ENCODE measurements at places on chromosomes 4 and X.

DNA sequence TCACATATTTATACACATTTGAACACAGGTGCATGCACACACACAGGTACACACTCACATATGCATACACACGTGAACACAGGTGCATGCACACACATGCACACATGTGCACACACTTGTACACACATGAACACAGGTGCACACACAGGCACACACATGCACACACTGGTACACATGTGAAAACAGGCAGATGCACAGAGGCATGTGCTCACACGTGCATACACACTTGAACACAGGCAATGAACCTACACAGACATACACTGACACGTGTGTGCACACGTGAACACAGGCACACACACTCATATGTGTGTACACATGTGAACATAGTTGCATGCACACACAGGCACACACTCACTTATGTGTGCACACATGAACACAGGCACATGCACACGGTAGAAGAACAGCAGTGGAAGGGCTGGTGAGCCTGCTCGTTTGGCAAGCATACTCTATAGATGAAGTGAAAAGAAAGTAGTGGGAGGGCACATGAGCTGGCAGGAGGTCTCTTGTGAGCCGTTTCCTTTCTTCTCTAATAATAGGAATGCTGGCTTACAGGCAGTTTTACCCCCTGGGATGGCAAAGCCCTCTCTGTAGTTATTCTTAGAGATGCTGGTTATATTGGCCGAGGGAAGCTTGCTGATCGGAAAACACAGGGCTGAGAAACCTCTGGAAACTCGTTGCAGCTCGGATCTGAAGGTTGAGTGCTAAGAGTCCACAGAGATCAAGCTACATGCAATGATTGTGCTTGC is 279.6 kb upstream of the CLNK start:
- no peak for DNase-seq

- no peak for DNase-seq
These were observed 759.0 kb upstream of the EPHA5 start for GRCh38 chr4:66429276-66429675.

- DNase-seq, result peak; percentile 71
These were observed 139.9 kb upstream of the USP9X start for GRCh38 chrX:40945361-40945713.

GRCh38 chr4:111685205-111685604 is 460.0 kb upstream of the FAM241A start:
- no peak for DNase-seq

DNA sequence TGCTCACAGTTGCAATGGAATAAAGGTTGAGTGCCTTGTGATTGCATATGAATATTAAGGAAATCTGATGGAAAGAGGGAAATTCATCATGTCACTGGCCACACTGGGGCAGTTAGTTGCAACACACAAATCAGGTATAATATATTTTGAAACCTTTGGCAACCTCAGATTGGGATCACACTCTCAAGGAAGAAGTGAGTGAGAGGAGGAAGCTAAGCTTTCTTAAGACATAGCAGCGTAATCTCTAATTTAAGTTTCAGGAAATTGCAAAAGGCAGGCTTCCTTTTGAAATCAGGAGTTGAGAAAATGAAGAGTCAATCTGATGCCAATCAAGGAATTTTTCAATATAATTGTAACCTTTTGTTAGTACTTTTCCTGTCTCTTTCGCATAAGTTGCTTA is 12.3 kb upstream of the CLTRN start:
- no peak for DNase-seq

DNA sequence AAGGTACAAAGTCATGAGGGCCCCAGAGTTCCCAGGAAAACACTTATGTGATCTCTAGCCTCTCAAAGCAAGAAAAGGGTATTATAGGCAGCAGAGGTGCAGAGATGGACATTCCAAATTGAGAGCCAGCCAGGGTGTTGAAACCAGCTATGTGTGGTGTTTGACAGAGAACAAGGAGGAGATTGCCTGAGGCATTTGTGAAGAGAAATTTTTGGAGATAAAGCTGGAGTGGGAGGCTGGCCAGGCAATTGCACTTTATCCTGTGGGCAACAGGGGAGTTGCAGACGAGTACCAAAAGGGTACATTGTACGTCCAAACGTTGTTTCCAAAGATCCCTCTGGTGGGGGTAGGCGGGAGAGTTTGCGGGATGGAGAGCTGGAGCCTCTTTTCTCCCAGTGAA is 2.5 kb upstream of the GABRE start:
- no peak for DNase-seq

Data from ACHN (cell line).